ENCODE measurements at places on chromosomes 4 and X. TPM values are rescaled to one million over a fixed set of nuclear protein-coding genes. Genes with fewer than 3 reads are reported as not detected.

DNA sequence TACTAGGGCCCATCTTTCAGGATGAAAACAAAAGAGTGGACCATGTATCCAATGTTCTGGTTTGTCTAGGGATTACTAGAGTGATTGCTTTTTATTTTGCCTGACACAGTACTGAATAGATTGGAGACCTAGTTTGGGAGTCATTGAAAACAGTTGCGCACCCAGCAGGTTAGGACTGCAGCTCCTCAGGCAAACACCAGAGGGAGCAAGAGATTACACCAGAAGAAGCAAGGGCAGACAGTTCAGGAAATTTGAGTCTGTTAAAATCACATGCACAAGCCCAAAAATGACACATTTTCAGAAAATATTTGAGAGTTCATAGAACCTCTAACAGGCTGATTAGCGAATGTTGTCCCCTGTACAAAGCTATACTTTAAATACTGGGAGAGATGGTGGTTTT is 55.6 kb downstream of the CYLC1 start:
- no peak for DNase-seq

DNA sequence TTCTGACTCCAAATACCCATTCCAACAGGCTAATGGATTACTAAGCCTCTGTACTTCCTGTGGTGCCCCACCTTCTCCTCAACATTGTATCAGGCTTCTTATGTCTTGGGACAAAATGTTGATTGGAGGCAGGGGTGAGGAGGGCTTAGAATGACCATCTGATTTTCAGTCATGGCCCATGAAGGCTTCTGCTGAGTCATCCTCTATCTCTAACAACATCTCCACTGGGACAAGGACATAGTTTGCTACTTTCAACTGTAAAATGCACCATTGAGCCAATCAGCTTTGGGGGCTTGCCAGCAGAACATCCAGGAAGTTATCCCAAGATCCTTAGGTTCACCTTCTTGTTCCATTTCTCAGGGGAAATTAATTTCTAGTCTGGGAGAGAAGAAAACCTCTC is 29.5 kb downstream of the MAGEB17 start:
- DNase-seq = no peak

GRCh38 chr4:141417387-141417786 is 196.7 kb downstream of the ZNF330 start:
- DNase-seq = no peak

- no peak for DNase-seq
These were observed 177.9 kb downstream of the AFAP1 start for GRCh38 chr4:7761720-7762119.

DNA sequence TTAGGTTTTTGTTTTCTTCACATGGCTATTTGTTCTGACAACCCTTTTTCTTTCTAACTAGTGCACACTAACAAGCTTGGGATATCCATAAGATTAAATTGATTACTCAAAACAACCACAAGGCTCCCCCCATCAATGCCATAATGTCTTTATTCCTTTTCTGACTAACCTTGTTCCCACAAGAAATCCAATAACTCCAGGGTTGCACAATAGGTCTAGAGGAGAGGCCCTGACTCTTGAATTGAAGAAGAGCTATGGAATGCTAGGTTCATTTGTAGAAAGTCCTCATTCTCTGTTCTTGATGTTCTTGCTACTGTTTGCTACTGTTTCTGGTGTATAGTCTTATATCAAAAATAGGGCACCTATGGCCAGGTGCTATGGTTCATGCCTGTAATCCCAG is 71.0 kb downstream of the PRRG1 start:
- DNase-seq = no peak

GRCh38 chrX:154098551-154098950 is 1.0 kb upstream of the MECP2 start:
- DNase-seq = no peak

The BEX5 gene
- polyA plus RNA-seq = 3.1 TPM

The P2RY4 gene
- polyA plus RNA-seq = 0.40 TPM

Data from right lung (tissue), 10 donors.